Fibroblast of the aortic adventitia (primary cell): ENCODE measurements at places on chromosomes 3 and 15. TPM values are rescaled to one million over a fixed set of nuclear protein-coding genes. Genes with fewer than 3 reads are reported as not detected.

The DCBLD2 gene
- total RNA-seq = 124 and 370 TPM in 2 replicates

The CRYGS gene
- total RNA-seq = 1.3 TPM in 1 of 2 replicates, not detected in the other

The IL5RA gene
- total RNA-seq = 0.08 TPM in 1 of 2 replicates, not detected in the other

The COL6A5 gene
- under 0.01 TPM in 1 of 2 replicates, not detected in the other for total RNA-seq

The SAMMSON gene
- total RNA-seq = not detected in 2 replicates

The ATP13A5 gene
- total RNA-seq = not detected in 2 replicates

The GREM1 gene
- 25.1 and 181 TPM in 2 replicates for total RNA-seq

The LDHAL6B gene
- not detected in 2 replicates for total RNA-seq

The MORC1 gene
- not detected in 2 replicates for total RNA-seq

The GPR87 gene
- total RNA-seq = 0.18 TPM in 1 of 2 replicates, not detected in the other

The CD80 gene
- not detected in 2 replicates for total RNA-seq

The HESX1 gene
- 0.81 and 2.4 TPM in 2 replicates for total RNA-seq

The MAPK6 gene
- total RNA-seq = 32.3 and 74.9 TPM in 2 replicates

The CTXN2 gene
- not detected in 2 replicates for total RNA-seq

The ZNF660 gene
- 2.0 and 6.9 TPM in 2 replicates for total RNA-seq

The CEMIP gene
- 225 and 249 TPM in 2 replicates for total RNA-seq

The NR1I2 gene
- total RNA-seq = 0.27 TPM in 1 of 2 replicates, not detected in the other

The MEGF11 gene
- total RNA-seq = 0.36 TPM in 1 of 2 replicates, not detected in the other

The SLITRK3 gene
- not detected in 2 replicates for total RNA-seq

The PAQR9 gene
- 0.09 TPM in 1 of 2 replicates, not detected in the other for total RNA-seq

The PCBP4 gene
- 19.0 and 33.3 TPM in 2 replicates for total RNA-seq

The SETD2 gene
- 37.6 and 83.6 TPM in 2 replicates for total RNA-seq

The ISLR gene
- 163 and 243 TPM in 2 replicates for total RNA-seq
